ENCODE measurements at places on chromosomes 5 and 9.

GRCh38 chr5:40689438-40689837 is 9.7 kb downstream of the PTGER4 start:
- DNase-seq = no peak

DNA sequence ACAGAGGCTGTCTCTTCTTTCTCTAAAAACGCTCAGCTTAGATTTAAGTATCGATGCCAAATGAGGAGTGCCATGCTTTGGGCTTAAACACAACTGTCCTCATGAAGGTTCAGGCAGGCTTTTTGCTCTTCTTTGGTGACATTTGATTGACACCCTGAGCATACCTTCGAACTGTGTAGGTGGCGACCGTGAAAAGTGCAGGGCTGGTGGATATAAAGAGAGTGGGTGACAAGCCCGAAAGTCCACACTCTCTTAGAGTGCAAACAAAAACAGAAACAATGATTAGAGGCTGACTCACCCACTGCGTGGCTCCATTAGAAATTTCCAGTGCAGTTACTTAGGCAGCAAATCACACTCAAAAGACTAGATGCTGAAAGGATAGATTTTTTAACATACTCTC is 141.7 kb downstream of the SYK start:
- no peak for DNase-seq

GRCh38 chr5:88948746-88949600 is 66.0 kb upstream of the MEF2C start:
- DNase-seq = no peak

DNA sequence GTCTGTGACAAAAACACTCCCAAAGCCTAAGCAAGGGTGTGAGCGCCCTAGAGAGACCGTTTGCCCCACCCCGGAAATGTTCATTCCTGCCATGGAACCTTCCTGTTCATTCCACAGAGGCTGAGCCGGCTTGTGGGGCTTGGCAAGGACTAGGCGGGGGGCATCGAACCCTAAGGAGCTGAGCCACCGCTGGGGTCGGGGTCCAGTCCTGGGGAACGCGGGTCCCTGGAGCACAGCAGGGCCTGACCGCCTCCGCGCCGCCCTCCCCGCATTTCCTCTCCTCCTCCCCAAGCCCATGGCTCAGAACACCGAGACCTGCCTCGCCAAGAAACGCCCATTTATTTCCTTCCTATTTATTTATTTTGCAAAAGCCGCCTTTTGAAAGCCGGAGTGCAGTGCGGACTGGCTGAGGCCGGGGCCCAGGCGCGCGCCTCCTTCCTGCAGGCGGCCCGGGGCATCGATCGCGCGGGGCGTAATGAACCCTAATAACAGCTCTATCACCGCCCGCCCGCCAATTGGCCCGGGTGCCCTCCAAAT is 228.9 kb upstream of the IRX4 start:
- DNase-seq = no peak

DNA sequence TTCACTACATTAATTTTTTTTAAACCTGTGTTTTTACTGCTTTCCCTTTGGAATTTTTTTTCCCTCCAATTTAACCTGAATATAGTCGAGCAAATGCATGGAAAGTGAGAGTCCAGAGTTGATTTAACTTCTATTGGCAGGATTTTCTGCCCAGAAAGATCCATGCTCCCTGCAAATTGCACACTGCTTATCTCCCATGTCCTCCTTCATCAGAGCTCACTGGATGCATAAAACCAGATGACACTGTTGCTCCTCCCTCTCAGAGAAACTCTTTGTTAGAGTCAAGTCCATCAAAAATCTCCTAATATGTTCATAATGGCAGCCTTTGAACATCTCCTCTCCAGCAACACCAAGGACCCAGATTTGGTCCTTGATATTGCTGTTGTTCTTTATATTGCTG is 297.0 kb upstream of the SLC24A2 start:
- no peak for DNase-seq

GRCh38 chr5:35482167-35482755 is 135.4 kb upstream of the SPEF2 start:
- no peak for DNase-seq

Data from H1 (cell line).